ENCODE measurements at places on chromosomes 2 and 18.

- no peak for DNase-seq
- no peaks in the 10 kb centered on the region for H3K36me3 ChIP-seq
- no peaks in the 10 kb centered on the region for H3K27me3 ChIP-seq
- H3K4me3 ChIP-seq, result no peak overlapping the region
- peak overlapping the region; percentile 80 for H3K27ac ChIP-seq
Observed at GRCh38 chr2:226187616-226188015, 612.0 kb downstream of the IRS1 start.

DNA sequence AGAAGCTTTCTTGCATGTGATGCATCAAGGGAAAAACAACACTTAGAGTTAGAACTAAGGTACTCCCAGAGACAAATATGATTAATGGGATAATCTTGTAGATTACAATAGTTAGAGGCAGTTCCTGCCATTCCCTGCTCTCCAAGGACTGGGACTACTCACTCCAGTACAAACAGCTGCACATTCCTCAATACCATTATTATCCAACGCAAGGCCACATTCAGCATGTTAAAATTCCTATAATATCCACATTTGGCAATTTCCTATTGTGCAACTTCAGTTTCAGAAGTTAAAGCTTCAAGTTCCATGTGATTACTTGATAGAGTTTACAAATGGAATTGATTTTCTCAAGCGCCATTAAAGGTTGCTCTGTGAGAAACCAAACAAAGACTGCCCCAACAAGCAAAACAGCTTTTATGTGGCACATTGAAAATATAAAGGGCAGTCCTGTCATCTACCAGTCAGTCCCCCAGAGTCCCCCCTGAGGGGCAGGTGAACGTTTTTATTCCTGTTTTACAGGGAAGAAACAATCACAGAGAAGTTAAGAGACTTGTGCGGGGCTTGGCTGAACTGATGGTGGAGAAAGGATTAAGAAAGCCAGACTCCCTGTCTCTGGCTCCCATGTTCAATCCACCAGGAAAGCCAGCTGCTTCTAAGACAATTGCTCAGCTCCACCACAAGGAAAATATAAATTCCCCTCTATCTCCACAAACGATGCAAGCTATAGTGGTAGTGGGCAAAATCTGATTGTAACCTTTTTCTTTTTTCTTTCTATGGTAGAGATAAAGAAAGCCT is 72.6 kb downstream of the TXNL1 start:
- no peaks in the 10 kb centered on the region for H3K36me3 ChIP-seq
- peaks cover 20% of the 10 kb centered on the region for H3K4me1 ChIP-seq
- DNase-seq, result no peak
- H3K27me3 ChIP-seq, result no peaks in the 10 kb centered on the region
- no peak overlapping the region for H3K4me3 ChIP-seq

- H3K4me3 ChIP-seq, result no peak overlapping the region
- H3K27me3 ChIP-seq, result no peaks in the 10 kb centered on the region
- no peak for DNase-seq
- peaks cover 26% of the 10 kb centered on the region for H3K4me1 ChIP-seq
- H3K36me3 ChIP-seq, result peaks cover 2% of the 10 kb centered on the region
Observed at GRCh38 chr2:74037379-74037860, 52.7 kb downstream of the TET3 start.

GRCh38 chr2:47580855-47581600 is 178.1 kb downstream of the MSH2 start:
- H3K27me3 ChIP-seq, result peaks cover 15% of the 10 kb centered on the region
- H3K4me3 ChIP-seq, result no peak overlapping the region
- no peak overlapping the region for H3K27ac ChIP-seq
- DNase-seq, result no peak
- no peaks in the 10 kb centered on the region for H3K4me1 ChIP-seq
- H3K36me3 ChIP-seq, result no peaks in the 10 kb centered on the region

All from mesothelial cell of epicardium (in vitro differentiated cells).